Transverse colon (tissue), 4 donors: ENCODE measurements at places on chromosomes 16 and 17. TPM values are rescaled to one million over a fixed set of nuclear protein-coding genes. Genes with fewer than 3 reads are reported as not detected.
A peak's percentile ranks its signal among the peaks of the same experiment; 100 is the strongest.

GRCh38 chr16:84800158-84800978 is 19.4 kb upstream of the CRISPLD2 start:
- DNase-seq: no peak

DNA sequence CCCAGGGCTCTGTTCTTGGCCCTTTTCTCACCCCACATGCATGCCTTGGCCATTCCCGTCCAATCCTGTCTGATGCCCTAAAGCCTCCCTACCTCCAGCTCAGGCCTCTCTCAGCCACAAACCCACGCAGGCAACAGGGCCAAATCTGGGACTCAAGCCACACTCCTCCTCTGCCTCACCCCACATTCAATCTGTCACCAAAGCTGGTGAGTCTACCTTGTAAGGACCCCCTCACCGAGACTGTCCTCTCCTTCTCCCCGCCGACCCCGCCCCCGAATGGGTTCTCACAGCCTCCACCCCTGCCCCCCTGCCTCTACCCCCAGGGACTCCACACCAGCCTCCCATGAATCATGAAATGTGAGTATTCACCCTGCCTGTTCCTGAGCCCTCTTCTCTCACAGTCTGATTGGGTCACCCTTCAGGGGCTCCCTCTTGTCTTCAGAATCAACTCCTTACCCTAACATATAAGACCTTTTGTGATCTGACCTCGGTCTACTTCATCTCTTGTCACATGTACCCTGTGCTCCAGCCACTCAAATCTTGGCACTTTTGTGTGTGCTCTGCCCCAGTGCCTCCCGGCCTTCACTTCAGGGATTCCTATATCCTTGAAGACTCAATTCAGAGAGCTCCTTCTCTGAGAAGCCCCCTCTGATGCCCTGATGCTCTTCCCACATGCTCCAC is 10.7 kb downstream of the EPOP start:
- DNase-seq: no peak

- no peak for DNase-seq
Observed at GRCh38 chr17:2487306-2487705, 24.4 kb downstream of the METTL16 start.

GRCh38 chr17:60523822-60524221 is 2.2 kb downstream of the APPBP2 start:
- DNase-seq: no peak

Gene RAP1GAP2
- 32.8 TPM for total RNA-seq

GRCh38 chr17:1190751-1191331 is 11.1 kb upstream of the ABR start:
- DNase-seq: no peak

- no peak for DNase-seq
Observed at GRCh38 chr16:17340804-17341203, 130.0 kb downstream of the XYLT1 start.

GRCh38 chr17:9824094-9824493 is 1.6 kb upstream of the GLP2R start:
- no peak for DNase-seq

DNA sequence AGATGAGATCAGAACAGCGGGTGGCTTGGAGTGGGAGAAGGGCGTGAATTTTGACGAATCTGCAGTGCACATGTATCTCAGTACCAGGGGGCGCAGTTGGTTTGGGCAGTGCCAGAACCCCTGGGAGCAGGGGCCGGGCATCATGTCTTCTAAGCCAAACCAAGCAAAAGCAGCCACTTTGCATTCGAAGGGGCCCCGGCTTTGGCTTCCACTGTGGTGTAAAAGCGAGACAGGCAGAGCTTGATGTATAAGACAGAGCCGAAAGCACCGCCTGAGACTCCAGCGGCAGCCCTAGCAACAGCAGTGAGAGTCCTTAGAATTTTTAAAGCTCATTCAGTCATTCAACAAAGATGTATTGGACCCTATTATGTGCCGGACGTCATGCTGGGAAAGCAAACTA is 3.8 kb upstream of the XYLT1 start:
- peak; percentile 20 for DNase-seq

Gene NETO2
- 15.7 TPM for total RNA-seq

GRCh38 chr16:88809068-88809675 is 2.6 kb downstream of the APRT start:
- DNase-seq: no peak

GRCh38 chr17:14299280-14300141 is 1.4 kb upstream of the HS3ST3B1 start:
- peak; percentile 16 for DNase-seq

GRCh38 chr16:55039931-55040330 is 109.3 kb downstream of the IRX5 start:
- DNase-seq: no peak

DNA sequence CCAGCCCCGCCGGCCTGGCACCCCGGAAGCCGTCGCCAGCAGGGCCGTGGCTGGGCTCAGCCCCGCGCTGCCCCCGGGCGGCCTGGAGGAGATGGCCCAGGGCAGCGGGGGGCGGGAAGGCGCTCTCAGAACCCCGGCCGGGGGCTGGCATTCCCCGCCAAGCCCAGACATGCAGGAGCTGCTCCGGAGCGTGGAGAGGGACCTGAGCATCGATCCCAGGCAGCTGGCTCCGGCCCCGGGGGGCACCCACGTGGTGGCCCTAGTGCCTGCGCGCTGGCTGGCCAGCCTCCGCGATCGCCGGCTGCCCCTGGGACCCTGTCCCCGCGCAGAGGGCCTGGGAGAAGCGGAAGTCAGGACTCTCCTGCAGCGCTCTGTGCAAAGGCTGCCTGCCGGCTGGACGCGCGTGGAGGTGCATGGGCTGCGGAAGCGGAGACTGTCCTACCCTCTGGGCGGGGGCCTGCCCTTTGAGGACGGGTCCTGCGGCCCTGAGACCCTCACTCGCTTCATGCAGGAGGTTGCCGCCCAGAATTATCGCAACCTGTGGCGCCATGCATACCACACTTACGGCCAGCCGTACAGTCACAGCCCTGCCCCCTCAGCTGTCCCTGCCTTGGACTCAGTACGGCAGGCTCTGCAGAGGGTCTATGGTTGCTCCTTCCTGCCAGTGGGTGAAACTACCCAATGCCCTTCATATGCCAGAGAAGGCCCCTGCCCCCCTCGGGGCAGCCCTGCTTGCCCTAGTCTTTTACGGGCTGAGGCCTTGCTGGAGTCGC is 551 bp downstream of the WDR81 start:
- DNase-seq: no peak

GRCh38 chr16:56347166-56347565 is 78.2 kb downstream of the AMFR start:
- DNase-seq: no peak

DNA sequence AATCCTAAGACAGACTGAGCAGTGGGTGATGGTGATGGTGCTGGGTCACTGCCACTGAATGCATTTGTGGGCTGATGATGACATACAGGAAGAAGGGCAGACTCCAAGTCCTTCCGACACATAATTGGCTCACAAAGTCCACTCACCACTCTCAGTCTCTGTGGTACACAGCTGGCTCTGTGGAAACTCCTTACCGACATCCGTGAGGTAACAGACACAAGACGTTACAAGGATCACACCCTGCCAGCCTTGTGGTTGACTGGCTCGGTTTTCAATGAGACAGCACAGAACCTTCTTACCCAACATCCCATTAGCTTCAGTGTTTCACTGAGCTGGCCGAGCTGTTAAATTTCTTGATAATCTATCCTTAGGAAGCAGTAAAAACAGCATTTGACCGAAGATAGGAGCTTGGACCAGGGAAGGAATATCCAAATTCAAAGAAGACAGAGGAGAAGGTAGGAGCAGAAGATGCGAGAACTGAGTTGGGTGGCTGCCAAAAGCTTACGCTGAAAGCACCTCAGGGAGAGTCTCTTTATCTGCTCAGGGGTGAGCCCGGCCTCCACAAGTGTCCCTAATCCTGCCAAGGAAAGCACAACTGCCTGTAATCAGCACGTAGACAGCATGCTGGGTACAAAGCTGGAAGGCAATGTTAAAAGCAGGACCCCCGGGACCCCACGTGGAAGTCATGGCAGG is 5.5 kb upstream of the MXRA7 start:
- DNase-seq: no peak

DNA sequence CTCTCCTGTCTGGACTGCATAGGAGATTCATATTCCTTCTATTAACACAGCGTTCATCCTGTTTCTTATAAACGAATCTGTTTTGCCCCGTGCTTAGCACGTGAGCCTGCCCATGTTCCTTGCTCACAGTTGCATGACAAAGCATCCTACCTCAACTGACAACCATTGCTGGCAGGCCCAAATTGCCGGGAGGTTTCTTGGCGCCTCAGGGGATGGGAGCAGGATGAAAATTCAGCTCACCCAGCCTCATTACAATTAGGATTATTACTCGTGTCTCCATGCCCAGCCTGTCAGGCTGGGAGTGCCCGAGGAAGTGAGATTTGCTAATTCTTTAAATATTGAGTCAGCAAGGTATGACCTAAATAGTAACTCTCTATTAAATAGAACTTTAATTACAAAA is 36.7 kb upstream of the HELZ start:
- DNase-seq: no peak

DNA sequence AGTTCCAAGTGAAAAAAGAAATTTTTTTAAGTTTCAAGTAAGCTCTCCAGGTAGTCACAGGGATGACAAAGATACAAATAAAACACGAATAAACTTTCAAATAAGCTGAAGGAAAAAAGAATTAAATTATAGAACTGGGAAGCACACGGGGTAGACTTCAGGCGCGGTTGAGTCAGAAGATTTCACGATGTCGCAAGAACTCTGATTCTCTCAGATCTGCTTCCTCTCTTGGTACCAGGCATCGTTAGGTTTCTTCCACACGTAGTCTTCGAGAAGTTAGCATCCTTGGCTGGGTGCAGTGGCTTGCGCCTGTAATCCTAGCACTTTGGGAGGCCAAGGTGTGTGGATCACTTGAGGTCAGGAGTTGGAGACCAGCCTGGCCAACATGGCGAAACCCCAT is 784.1 kb upstream of the RBFOX1 start:
- no peak for DNase-seq

GRCh38 chr16:62966626-62967025 is 930.4 kb upstream of the CDH8 start:
- DNase-seq: no peak
